Astrocyte (in vitro differentiated cells and primary cell): ENCODE measurements at places on chromosomes 16 and 17.

- DNase-seq, result peak; percentile 23
Observed at GRCh38 chr16:53224951-53225533, 170.3 kb downstream of the CHD9 start.

GRCh38 chr17:73030995-73031394, 61.5 kb downstream of the SLC39A11 start:
- DNase-seq, result no peak

DNA sequence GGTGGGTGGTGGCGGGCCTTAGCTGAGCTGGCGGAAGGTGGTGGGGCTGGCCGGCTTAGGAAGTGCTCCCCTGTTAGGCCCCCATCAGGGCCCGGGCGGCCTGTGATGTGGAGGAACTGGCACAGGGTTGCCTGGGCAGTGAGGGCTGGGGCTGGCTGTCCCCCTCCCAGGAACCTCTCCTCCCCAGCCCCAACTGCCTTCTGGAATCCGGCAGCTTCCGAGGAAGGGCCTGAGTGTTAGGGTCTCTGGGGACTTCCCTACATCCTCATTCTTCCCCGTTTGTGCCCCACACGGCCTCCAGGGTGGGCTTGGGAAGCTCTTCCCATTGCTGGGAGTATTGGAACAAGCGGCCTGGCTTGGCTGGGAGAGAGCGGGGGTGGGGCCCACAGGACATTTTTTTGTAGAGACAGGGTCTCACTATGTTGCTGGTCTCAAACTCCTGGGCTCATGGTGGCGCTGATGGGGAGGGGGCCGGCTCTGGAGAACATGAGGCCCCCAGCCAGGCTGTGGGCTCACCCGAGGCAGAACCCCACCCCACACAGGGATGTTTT, 89.9 kb upstream of the CIBAR2 start:
- DNase-seq, result no peak

DNA sequence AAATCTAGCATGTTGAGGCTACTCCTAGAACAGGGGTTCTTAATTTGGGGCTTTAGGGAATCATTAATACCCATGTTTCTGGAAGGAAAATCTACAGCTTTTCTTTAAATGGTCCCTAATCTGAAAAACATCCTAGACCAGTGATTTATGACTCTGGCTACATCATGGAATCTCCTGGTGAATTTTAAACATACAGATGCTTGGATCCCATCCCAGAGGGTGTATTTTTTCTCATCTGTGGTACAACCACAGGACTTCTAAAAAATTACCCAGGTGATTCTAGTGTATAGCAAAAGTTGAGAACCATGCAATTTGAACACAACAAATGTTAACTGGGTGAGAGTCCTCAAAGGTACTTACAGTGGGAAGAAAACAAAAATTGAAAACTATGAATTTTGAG, 41.5 kb downstream of the KANSL1 start:
- peak; percentile 51 for DNase-seq

DNA sequence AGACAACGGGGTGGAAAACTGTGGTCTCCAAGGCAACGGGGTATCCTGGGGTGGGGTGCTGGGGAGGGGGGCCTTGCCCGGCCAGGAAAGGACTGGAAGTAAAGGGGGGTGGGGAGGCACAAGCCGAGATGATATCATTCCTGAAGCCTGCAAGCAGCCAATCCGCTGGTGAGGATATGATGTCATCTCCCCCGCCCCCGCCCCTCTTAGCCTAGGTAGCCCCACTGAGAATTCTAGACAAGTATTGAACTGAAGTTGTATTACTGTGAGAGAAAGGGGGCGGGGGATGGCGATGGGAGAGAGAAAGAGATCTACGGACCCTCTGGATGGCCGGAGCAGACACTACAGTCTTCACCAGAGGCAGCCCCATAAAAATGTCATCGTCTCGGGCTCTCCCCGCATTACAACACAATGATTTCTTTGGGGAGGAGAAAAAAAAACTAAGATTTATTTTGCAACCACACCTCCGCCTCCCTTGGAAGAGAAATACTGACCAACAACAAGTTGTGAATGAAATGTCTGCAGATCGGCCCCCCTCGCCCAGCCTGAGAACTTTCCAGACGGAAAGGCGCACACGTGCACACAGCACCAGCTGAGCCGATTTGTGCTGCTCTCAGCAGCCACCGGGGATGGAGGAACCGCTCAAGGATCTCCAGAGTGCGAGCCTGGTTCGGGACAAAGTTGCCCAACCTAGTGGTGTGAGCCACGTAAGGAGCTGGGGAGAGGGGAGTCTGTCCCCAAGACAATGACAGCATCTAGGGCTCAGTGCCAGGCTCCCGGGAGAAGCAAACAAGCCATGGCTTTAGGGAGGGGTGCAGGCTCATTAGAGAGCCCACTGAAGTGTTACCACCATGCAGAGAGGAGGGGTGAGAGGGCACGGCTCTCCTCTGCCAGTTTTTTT, 222.1 kb downstream of the SOX9 start:
- peak; percentile 76 for DNase-seq

DNA sequence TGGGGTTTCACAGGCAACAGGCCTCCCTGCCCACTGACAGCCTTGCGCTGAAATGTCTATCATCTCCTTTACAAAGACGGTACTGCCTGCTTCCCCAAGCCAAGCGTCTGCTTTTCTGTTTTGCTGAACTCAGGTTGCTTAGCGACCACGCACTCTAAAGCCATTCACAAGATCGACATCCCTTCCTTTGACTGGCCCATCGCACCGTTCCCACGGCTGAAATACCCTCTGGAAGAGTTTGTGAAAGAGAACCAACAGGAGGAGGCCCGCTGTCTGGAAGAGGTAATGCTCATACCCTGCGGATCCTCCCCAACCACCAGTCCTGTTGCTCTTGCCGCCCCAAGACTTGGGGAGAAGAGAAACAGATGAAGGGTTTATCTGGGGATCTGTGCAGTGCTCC, 28.7 kb downstream of the TMEM186 start:
- DNase-seq, result no peak

DNA sequence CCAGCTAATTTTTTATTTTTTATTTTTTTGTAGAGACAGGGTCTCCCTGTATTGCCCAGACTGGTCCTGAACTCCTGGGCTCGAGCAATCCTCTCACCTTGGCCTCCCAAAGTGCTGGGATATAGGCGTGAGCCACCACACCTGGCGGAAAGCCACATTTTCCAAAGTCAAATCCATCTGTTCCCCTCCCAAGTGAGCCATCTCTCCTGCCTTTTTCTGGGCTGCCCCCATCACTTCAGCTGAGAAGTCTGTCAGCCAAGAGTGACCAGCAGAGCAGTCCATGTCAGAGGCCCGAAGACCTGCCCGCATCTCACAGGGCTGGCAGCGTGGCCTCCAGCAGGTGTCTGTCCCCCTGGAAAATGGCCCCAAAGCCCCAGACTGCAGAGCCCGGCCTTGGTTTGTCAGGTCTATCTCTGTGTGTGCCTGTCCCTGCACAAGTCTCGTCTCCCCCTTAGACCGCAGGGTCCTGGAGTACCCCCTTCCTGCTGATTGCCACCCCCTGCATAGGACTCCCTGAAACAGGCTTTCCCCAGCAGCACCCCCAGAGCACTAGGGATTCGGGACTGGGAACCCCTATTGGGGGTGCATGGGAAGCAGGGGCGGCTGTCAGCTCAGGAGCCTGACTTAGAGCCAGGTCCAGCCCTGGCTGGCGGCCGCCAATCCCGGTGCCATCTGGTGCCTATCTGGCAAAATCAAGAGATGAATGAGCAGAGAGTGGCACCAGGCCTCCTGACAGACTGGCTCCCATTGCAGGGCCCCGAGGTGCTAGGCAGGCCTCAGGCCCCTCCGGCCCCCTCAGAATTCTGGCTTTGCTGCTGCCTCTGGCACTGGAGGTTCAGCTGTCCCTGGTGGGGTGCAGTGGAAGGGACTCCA, 7.8 kb downstream of the TTYH2 start:
- no peak for DNase-seq

DNA sequence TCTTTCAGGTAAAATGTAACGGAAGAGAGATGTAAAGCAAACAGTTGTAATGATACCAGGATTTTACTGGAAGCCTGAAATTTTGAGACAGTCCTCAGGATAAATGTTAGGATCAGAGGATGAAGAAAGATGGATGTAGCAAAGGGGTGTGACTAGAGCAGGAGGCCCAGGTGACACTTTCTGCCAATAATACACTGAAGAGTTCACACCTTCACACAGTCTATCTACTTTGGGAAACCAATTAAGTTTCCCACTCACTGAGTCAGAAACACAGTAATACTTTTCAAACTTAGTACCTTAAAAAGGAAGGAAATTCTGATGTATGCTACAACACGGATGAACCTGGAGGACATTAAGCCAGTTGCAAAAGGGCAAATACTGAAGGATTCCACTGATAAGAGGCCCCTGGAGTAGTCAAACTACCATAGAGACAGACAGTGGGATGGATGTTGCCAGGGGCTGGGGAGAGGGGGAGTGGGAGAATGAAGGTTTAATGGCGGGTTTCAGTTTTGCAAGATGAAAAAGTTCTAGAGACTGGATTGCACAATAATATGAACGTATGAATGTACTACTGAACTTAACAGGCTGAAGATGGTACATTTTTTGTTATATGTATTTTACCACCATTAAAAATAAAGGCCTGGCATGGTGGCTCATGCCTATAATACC, 62.3 kb downstream of the CYTH1 start:
- no peak for DNase-seq

- DNase-seq, result no peak
Observed at GRCh38 chr17:68292689-68293040, 1.4 kb downstream of the ARSG start.

- peak; percentile 15 for DNase-seq
Observed at GRCh38 chr17:57009737-57010445, 32.0 kb downstream of the SCPEP1 start.

DNA sequence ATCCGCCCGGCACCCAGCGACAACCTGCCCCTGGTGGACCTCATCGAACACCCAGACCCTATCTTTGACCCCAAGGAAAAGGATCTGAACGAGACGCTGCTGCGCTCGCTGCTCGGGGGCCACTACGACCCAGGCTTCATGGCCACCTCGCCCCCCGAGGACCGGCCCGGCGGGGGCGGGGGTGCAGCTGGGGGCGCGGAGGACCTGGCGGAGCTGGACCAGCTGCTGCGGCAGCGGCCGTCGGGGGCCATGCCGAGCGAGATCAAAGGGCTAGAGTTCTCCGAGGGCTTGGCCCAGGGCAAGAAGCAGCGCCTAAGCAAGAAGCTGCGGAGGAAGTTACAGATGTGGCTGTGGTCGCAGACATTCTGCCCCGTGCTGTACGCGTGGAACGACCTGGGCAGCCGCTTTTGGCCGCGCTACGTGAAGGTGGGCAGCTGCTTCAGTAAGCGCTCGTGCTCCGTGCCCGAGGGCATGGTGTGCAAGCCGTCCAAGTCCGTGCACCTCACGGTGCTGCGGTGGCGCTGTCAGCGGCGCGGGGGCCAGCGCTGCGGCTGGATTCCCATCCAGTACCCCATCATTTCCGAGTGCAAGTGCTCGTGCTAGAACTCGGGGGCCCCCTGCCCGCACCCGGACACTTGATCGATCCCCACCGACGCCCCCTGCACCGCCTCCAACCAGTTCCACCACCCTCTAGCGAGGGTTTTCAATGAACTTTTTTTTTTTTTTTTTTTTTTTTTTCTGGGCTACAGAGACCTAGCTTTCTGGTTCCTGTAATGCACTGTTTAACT, 1.0 kb downstream of the NOG start:
- DNase-seq, result no peak

DNA sequence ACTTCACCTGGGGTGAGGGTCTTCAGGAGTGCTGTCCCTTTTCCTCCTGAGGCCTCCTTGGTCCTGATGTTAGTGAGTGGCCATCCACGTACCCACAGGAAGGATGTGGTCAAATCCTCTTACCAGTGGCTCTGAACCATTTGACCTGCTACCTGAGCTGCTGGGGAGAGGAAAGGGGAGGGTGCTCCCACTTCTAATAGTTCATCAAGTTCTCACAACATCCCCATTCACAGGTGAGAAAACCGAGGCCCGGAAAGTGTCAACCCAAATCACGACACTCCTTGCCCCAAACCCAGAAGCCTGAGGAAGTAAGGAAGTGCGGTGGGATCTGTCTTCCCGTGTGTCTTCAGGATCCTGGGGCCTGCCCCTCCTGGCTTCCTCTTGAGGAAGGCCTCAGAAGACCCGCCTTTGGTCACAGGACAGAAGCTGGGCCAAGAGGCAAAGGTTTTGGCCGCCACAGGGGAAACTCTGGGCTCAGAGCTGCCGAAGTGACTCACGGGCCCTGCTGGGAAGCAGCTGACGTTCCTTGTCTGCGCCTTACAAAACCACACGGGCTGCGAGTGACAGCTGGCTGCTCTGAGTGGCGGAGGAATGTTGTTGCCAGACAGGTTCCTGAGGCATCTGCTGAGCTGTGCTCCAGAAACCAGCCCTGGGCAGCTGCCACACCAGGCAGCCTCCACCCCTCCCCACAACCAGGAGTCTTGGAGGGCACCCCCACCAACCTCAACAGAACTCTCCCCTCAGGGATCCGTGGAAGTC, 13.9 kb upstream of the KIFC3 start:
- peak; percentile 96 for DNase-seq

DNA sequence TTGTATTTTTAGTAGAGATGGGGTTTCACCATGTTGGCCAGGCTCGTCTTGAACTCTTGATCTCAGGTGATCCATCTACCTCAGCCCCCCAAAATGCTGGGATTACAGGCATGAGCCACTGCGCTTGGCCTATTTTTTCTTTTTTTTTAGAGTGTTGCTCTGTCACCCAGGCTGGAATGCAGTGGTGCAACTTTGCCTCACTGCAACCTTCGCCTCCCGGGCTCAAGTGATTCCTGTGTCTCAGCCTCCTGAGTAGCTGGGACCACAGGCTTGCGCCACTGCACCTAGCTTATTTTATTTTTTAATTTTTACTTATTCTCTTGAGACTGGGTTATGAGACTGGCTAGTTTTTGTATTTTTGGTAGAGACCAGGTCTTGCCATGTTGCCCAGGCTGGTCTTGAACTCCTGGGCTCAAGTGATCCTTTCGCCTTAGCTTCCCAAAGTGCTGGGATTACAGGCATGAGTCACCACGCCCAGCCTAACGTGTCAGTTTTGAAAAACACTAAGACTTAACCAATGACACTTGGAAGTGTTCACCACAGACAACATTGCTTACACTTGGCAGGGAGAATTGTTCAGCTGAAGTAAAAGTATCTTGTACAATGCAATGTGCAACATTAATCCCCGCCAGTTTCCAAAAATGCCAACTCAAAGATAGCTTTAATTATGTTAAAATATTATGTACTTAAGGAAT, 26.9 kb downstream of the ATAD5 start:
- peak; percentile 27 for DNase-seq

DNA sequence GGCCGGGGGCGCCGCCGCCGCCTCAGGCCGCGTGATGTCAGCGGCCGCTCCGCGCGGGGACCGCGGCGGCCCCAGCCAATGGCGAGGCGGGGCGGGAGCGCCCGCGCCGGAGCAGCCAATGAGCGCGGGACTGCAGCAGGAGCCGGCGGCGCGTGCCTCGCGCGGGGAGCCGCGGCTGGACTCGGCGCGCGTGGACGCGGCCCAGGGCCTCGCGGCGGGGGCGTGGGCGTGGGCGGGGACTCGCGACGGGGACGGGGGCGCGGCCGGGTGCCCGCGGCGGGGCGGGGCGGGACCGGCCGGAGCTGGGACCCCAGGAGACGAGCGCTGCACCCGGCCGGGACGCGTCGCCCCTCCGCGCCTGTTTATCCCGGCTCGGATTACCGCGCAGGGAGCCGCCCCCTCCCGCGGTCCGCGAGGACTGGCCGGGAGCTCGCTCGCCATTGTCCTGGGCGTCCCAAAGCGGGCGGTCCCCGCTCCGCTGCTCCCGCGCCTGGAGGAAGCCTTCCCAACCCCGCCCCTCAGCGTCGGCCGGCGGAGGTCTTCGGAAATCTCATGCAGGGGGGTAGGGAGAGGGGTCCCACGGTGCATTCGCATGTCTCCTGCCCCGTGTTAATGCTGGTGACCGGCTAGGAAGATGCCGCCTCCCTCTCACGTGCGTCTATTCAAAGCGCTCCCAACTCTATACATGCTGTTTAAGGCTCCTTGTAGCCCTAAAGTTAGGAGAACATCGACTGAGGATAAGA, at the start of gene RNF157:
RNF157 (minus strand) TSS at position 33 of the 743 bp plus-strand sequence. CDS start 253 bp downstream, outside the sequence.
- peak; percentile 27 for DNase-seq
